NCI-H146 (cell line): ENCODE measurements at places on chromosomes 4 and X.

- DNase-seq: no peak
Observed at GRCh38 chrX:149010853-149011224, 494.3 kb downstream of the IDS start.

GRCh38 chr4:36919721-36920120 is 324.8 kb upstream of the NWD2 start:
- no peak for DNase-seq

DNA sequence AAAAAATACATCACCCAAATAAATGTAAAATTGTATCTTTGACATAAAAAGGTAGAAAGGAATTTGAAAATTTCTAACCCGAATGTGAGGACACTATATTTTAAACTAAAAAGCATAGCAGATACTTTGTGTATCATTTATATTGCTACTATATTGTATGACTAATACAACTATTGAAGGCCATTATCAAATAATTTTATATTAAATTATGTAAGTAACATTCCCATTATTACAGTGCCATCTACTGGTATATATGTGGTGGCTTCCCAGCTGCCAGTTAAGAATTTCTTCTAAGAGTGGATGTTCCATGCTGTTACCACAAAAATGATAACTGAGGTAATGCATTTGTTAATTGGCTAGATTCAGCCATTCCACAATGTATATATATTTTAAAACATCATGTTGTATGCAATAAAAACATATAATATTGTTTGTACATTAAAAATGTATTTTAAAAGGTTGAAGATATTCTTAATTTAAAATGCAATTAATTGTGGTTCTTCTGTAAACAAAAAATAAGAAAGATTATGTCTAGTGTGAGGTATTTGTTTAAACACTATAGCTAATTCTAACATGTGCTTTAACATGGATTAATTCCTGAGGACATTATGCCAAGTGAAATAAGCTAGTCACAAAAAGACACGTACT is 65.3 kb downstream of the EGF start:
- DNase-seq: no peak

GRCh38 chr4:83208371-83209365 is 75.9 kb downstream of the COQ2 start:
- DNase-seq: no peak

GRCh38 chr4:177066746-177067145 is 242.9 kb upstream of the NEIL3 start:
- no peak for DNase-seq

DNA sequence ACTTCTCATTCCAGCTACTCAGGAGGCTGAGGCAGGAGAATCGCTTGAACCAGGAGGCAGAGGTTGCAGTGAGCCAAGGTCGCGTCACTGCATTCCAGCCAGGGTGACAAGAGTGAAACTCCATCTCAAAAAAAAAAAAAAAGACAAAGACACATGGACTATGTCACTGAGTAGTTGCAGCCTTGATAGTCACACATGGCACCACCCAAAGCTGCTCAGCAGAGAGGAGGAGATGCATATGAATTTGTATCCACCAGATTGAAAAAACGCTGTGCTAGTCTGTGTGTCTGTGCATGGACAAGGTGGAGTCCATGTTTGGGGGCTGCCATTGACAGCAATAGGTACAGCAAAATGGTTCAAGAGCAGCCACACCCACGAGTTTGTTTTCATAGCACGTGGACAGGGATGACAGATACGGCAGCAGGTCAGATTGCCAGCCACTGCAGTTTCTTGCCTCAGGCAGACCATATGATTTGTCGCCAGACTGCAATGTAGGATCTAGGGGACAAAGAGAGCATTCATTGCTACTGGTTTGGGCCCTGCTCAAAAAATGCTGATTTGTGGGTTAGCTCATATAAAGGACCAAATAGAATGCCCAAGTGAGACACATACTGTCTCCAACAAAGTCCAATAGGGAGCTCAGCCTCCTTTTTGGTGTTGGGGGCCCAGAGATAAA is 89.9 kb downstream of the CEP135 start:
- DNase-seq: no peak

DNA sequence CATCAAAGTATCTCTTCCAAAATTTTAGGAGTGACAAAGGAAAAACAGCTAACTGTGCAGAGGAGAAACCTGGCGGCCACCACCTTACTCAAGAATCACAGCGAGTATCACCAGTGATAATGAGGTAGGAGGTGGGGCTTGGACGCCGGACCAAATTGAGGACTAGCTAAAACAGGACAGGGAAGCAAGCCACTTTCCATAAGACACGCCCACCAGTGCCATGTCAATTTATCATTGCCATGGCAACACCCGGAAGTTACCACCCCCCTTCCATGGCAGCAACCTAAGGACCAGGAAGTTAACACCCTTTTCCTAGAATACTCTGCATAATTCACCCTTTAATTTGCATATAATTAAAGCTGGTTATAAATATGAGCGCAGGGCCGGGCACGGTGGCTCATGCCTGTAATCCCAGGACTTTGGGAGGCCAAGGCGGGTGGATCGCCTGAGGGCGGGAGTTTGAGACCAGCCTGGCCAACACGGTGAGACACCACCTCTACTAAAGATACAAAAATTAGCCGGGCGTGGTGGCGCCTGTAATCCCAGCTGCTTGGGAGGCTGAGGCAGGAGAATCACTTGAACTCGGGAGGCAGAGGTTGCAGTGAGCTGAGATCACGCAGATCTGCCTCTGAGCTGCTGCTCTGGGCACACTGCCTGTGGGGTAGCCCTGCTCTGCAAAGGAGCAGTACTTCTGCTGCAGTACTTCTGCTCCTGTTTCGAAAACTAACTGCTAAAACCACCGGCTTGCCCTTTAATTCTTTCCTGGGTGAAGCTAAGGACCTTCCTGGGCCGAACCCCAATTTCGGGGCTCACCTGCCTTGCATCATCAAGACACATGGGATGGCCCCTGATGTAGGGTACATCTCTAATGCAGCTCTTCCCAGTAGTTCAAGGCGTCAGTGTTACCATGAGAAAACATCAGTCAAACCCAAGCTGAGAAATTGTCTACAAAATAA is 116.7 kb downstream of the HMX1 start:
- DNase-seq: no peak

DNA sequence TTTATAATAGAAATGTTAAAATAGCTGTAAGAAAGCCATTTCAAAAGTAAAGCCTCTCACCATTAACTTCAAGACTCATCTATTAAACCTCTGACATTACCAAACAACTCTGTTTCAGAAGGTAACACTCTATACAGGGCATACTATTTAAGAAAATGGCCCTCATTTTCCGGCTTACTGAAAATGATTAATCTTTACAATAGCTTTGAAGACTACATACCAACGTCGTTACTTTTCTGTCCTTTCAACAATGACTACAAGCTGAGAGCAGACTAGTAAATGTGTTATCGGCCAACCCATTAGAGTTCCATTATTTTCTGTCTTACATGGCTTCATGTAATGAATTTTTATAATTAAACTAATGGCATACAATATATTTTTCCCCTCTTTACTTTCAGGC is 593.6 kb upstream of the FTHL17 start:
- no peak for DNase-seq

- DNase-seq: no peak
Observed at GRCh38 chr4:141642711-141643110, 6.3 kb downstream of the IL15 start.

DNA sequence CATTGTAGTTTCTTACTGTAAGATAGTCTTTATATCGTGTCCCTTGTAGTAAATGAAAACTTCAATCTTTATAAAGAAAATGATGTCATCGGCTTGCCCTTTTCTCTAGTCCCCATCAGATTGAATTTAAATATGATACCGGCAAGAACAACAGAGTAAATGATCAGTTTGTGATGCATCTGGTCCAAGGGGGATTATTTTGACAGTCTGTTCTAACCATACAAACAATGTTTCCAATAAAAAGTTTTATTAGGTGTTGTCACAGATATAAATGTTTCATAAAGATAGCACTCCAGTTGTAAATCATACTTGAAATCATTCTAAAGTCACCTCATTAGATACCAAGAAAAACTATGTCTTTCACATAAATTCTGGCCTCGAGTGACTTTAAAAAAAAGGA is 72.3 kb downstream of the SLC9A6 start:
- no peak for DNase-seq

GRCh38 chr4:52173470-52174045 is 122.5 kb downstream of the SPATA18 start:
- no peak for DNase-seq

DNA sequence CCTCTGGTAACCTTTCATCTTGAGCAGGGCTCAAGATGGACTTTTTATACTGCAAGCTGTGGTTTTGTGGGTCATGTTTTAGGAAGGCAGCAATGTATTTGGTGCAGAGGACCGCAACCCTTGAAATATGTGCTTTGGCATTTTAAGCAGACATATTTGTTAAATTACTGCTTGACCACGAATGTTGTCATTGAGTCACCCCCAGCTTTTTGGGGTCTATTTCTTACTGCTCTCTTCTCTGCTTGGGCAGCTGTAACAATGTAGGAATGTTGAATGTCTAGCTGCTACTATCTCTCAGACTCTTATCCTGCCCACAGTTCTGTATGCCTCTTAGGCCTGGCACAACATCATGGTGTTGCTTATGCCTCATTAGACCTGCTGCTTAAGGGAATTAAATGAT is 6.0 kb downstream of the RBPJ start:
- DNase-seq: no peak

GRCh38 chr4:3368334-3368733 is 73.4 kb upstream of the HGFAC start:
- no peak for DNase-seq

GRCh38 chr4:8793571-8794160 is 78.0 kb downstream of the HMX1 start:
- no peak for DNase-seq

DNA sequence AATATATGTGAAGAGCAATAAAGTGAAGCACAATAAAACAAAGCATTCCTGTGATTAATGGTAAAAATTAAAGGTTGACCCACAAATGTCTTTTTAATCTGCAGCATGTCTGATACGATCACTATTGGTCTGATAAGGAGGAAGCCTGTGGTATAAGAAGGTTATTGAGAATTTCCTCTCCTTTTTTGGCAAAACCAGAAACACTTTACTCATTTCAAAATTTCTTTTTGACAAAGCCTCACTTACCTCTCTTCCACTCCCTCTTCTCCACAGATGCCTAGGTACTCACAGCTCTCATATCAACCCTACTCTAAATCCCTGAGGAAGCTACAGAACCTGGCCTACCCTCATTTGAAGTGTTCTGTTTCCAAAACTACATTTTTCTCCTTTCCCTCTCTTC is 56.1 kb downstream of the TSPAN5 start:
- no peak for DNase-seq

- DNase-seq: no peak
Observed at GRCh38 chrX:10628906-10629305, 8.5 kb upstream of the MID1 start.

GRCh38 chrX:121283921-121284320 is 236.5 kb downstream of the GLUD2 start:
- no peak for DNase-seq

DNA sequence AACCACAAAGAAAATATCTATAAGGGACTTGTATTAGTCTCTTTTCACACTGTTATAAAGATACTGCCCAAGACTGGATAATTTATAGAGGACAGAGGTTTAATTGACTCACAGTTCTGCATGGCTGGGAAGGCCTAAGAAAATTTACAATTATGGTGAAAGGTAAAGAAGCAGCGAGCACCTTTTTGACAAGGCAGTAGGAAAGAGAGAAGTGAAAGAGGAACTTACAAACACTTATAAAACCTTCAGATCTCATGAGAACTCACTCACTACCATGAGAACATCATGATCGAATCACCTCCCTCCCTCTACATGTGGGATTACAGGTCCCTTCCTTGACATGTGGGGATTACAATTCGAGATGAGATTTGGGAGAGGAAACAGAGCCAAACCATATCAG is 856.0 kb downstream of the TRAM1L1 start:
- DNase-seq: no peak

- DNase-seq: peak; percentile 7
Observed at GRCh38 chr4:55637272-55637820, 1.2 kb upstream of the NMU start.

GRCh38 chrX:2484256-2484655 is 16.5 kb downstream of the DHRSX start:
- no peak for DNase-seq

- no peak for DNase-seq
Observed at GRCh38 chr4:153771046-153771445, 11.2 kb upstream of the RNF175 start.

GRCh38 chr4:16026160-16026761 is 57.6 kb downstream of the PROM1 start:
- peak; percentile 64 for DNase-seq

DNA sequence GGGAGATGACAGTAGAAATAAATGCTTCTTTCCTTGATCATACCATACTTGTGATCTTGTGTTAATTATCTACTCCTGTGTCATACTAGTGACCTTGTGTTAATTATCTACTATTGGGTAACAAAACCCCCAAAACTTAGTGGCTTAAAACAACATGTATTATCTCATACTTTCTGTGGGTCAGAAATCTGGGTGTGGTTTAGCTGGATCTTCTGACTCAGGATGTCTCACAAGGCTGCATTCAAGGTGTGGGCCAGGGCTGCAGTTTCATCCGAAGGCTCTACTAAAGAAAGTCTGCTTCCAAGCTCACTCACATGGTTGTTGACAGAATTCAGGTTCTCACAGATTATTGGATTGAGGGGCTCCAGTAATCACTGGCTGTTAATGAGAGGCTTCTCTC is 70.3 kb upstream of the NDP start:
- DNase-seq: no peak

DNA sequence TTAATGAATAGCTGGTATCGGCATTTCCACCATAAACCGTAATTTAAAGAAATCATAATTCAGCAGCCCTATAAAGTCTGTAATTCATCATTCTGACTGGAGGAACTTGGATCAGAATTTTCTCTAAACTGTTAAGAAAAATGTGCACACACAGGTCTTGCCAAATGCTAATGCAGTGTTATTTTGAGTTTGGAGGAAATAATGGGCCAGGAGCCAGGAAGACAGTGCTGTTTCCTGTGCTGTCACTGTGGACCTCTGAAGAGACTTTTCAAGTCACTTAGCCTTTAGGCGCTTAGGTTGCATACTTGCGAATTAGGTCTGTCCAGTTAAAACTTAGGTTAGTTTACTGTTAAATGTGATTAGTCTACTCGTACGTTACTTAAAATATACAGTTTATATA is 137.5 kb upstream of the ANXA3 start:
- no peak for DNase-seq

- DNase-seq: no peak
Observed at GRCh38 chrX:14923761-14924160, 50.5 kb downstream of the MOSPD2 start.

DNA sequence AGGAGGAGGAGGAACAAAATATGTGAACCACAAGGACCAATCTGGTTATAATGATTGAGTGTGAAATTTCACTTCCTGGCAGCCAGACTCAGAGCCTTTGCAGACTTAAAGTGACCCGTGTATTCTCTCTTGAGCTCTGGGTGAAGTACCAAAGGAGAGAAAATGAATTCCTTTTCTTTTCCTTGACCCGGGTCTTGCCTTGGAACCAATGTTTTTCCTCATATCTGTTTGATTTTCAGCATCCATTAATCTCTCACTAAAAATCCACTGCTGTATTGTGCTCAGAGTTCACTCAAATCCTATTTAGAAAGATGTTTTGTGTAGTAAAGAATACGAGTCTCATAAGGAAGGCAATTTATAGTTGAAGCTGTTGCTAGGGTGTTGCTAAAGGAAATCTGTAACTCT is 78.3 kb upstream of the C1QTNF7 start:
- DNase-seq: no peak

- DNase-seq: peak; percentile 39
Observed at GRCh38 chr4:3880615-3881120, 114.5 kb downstream of the ADRA2C start.

- DNase-seq: no peak
Observed at GRCh38 chrX:56813318-56813837, 84.3 kb downstream of the NBDY start.

- no peak for DNase-seq
Observed at GRCh38 chrX:72498782-72499181, 73.9 kb downstream of the HDAC8 start.
